HCT116 (cell line): ENCODE measurements at places on chromosomes 7 and 10.

- no peaks in the 10 kb centered on the region for H3K36me3 ChIP-seq
- DNase-seq: no peak
- H3K27me3 ChIP-seq: no peaks in the 10 kb centered on the region
- no peak overlapping the region for H3K27ac ChIP-seq
- no peaks in the 10 kb centered on the region for H3K4me1 ChIP-seq
These were observed 46.1 kb downstream of the PAX2 start for GRCh38 chr10:100791369-100792058.

- no peak overlapping the region for H3K27ac ChIP-seq
- DNase-seq: no peak
- no peaks in the 10 kb centered on the region for H3K27me3 ChIP-seq
- no peaks in the 10 kb centered on the region for H3K36me3 ChIP-seq
These were observed 202.8 kb upstream of the AKR1E2 start for GRCh38 chr10:4623200-4623599.

DNA sequence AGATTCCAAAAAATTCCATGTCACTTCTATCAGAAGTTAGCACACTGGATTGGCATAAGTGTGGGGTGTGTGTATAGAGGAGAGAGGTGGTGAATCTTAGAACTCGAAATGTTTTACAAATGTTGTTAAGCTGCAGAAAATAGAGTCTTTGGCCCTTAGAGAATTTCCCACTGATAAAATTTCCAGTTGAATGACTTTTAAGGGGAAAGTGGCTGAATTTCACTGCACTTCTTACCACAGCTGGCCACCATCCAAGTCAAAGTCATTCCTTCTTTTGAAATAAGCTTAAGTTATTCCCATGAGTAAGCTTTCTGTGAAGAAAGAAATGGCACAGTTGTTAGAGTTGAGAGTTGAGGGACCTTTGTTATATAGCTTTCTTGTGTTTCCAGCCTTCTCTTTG is 13.9 kb downstream of the VCL start:
- H3K27ac ChIP-seq: peak overlapping the region; percentile 25; the same call in 1 of the 2 replicates
- 0 out of 2 replicates have a peak, but pooled peaks cover 3% of the 10 kb centered on the region for H3K36me3 ChIP-seq
- no peak for DNase-seq
- peaks cover 39% of the 10 kb centered on the region for H3K4me1 ChIP-seq

- peaks cover 16% of the 10 kb centered on the region for H3K27me3 ChIP-seq
- no peak overlapping the region for H3K4me3 ChIP-seq
- no peaks in the 10 kb centered on the region for H3K4me1 ChIP-seq
- no peak overlapping the region for H3K27ac ChIP-seq
These were observed 170.3 kb upstream of the FAM171A1 start for GRCh38 chr10:15541376-15541775.

DNA sequence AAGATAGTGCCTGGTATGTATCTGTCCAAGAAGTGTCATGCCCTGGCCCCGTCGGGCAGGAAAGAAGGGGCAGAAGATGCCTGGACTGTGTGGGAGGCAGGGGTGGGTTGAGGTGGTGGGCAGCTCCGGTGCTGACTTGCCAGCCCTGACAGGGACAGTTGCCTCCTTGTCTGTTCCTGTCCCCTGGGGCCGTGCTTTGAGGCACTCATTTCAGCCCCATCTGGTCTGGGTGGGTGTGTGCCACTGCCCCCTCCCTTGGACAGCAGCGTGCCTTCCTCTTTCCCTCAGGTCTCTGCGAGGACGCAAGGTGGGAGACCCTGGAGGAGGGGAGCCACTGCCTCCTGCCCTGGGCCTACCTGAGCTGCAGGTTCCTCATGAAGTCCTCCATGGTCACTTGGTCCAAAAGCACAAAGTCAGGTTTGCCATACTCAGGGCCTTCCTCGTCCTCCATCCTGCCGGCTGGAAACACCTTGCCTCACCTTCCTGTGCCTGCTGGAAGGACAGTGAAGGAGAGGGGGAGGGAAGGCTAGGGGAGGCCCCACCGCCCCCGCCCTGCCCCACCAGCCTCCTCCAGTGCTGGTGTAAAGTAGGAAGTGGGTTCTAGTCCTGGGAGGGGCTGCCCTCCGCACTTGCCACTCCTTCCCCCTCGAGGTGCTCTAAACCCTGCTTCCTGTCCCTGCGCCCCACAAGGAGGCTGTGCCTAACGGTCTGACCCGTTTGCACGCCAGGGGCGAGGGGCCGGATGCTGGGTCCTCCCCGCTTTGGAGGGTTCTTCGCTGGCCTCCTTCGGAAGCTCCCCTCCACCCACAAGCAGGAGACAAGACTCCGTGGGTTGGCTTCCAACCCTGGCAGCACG is at the start of gene MYO1G:
TSS of gene MYO1G (minus strand) at position 505 of the 856 bp plus-strand sequence. CDS start at position 451, 54 bp downstream.
- H3K4me1 ChIP-seq: no peaks in the 10 kb centered on the region
- no peak within 1 kb of the TSS for H3K27ac ChIP-seq
- H3K36me3 ChIP-seq: peaks cover 15% of the 10 kb centered on the region
- no peaks in the 10 kb centered on the region for H3K27me3 ChIP-seq

DNA sequence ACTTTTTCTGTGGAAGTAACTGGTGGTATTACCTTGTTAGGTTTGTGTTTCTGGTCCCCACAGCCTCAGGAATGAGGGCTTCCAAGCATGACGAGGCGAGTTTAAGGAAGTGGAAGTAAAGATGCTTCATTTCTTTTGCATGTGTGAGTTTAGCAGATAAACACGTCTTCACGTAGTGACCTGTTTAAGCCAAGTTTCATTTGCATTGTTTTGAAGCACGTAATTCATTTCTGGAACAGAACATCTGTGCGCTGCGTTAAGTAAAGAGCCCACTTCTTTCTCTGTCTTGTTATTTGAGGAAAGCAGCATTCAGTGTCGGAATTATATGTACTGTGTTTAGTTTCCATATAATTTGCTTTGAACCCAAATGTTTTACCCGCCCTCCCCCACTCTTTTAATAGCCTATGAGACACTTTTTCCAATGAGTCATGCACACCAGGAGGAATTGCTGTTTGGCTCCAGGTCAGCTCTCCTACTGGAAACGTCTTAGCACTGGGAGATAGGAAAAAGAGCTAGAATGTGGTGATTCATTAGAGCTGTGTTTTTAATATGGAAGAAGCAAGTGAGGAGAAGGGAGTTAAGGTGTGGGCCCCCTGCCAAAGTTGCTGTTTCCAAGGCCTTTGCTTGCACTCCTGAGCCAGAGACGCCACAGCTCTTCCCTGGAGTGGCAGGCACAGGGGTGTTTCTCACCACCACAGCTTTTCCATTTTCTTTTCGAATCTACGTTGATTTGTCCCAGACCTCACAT is 36.7 kb downstream of the BTBD16 start:
- peak overlapping the region; percentile 95 for H3K27ac ChIP-seq
- H3K4me3 ChIP-seq: peak overlapping the region; percentile 45
- peak; percentile 97 for DNase-seq
- no peaks in the 10 kb centered on the region for H3K27me3 ChIP-seq
- no peaks in the 10 kb centered on the region for H3K36me3 ChIP-seq
- H3K4me1 ChIP-seq: peaks cover 46% of the 10 kb centered on the region

GRCh38 chr10:69119896-69120295 is 4.1 kb upstream of the VPS26A start:
- DNase-seq: no peak
- H3K4me1 ChIP-seq: no peaks in the 10 kb centered on the region
- H3K27me3 ChIP-seq: no peaks in the 10 kb centered on the region

DNA sequence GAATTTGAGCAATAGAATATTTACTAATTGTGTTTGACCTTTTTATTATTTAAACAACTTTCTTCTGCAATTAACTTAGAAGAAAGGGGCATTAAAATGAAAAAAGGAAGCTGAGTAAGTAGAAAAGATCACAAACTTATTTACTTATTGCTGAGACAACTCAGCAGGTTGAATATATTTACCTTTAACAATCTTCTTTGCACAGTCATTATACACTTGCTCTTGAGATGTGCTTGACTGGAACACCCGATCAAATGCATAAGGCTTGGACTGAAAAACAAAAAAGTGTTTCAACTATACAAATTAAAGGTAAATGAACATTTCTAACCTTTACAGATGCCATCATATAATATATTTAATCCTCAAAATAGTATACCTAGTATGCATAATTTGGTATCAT is 7.9 kb downstream of the KIF5B start:
- H3K4me1 ChIP-seq: no peaks in the 10 kb centered on the region
- no peaks in the 10 kb centered on the region for H3K27me3 ChIP-seq
- H3K4me3 ChIP-seq: no peak overlapping the region
- H3K36me3 ChIP-seq: peaks cover 40% of the 10 kb centered on the region
- DNase-seq: no peak

DNA sequence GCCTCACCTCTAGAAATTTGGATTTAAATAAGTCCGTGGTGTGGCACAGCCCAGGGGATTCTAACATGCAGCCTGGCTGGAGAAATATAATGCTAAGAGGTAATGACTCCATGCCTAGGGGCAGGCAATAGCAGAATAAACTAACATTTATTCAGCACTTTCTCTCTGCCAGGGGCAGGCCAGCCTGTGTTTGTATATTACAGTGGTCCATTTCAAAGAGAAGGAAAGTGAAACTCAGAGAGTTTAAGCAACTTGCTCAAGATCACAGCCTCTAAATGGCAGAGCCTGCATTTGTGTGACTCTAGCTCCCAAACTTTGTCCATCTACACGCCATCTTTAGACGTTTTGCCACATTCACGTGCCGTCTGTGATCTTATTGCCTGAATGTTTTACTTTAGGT is 6.7 kb upstream of the LRRC18 start:
- no peak overlapping the region for H3K27ac ChIP-seq
- no peak for DNase-seq
- H3K4me1 ChIP-seq: no peaks in the 10 kb centered on the region

GRCh38 chr10:93915598-93915997 is 21.8 kb downstream of the SLC35G1 start:
- no peaks in the 10 kb centered on the region for H3K4me1 ChIP-seq
- no peaks in the 10 kb centered on the region for H3K27me3 ChIP-seq
- DNase-seq: no peak
- no peaks in the 10 kb centered on the region for H3K36me3 ChIP-seq
- no peak overlapping the region for H3K4me3 ChIP-seq

GRCh38 chr10:116098411-116099022 is 174.5 kb downstream of the GFRA1 start:
- no peaks in the 10 kb centered on the region for H3K4me1 ChIP-seq
- peaks cover 81% of the 10 kb centered on the region for H3K27me3 ChIP-seq
- H3K36me3 ChIP-seq: no peaks in the 10 kb centered on the region
- no peak overlapping the region for H3K4me3 ChIP-seq
- no peak for DNase-seq

DNA sequence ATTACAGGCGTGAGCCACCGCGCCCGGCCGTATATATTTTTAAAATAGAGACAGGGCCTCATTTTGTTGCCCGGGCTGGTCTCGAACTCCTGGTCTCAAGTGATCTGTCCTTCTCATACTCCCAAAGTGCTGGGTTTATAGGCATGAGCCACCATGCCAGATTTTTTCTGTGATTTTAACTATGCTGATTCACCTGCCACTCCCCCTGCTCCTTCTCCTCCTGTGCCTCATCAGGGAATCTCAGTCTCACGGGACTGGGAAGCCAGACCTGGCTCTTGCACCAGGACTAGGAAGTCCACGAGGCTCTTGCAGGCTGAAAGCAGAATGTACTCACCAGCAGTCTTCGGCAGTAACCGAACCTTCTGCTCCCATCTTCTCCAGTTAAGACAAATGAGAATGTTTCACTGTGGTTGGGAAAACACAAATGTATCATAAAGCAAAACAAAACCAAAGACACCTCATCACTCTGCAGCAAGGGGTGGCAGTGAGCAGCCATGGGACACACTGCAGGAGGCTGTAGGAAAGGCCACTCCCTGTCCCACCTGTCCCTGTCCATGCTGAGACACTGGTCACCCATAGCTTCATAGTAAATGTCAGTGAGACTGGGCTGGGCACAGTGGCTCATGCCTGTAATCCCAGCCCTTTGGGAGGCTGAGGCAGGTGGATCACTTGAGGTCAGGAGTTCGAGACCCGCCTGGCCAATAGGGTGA is 78.7 kb upstream of the MKRN1 start:
- H3K27me3 ChIP-seq: no peaks in the 10 kb centered on the region
- H3K4me1 ChIP-seq: no peaks in the 10 kb centered on the region
- no peak for DNase-seq
- no peaks in the 10 kb centered on the region for H3K36me3 ChIP-seq
- no peak overlapping the region for H3K4me3 ChIP-seq

- H3K36me3 ChIP-seq: peaks cover 59% of the 10 kb centered on the region
- H3K4me1 ChIP-seq: no peaks in the 10 kb centered on the region
- no peak overlapping the region for H3K27ac ChIP-seq
These were observed 120.1 kb downstream of the ARHGAP12 start for GRCh38 chr10:31808258-31809218.

- H3K27me3 ChIP-seq: no peaks in the 10 kb centered on the region
- H3K36me3 ChIP-seq: peaks cover 15% of the 10 kb centered on the region
- DNase-seq: no peak
- H3K4me3 ChIP-seq: no peak overlapping the region
- no peak overlapping the region for H3K27ac ChIP-seq
- no peaks in the 10 kb centered on the region for H3K4me1 ChIP-seq
These were observed 40.1 kb downstream of the TACR2 start for GRCh38 chr10:69376662-69377061.

- no peaks in the 10 kb centered on the region for H3K4me1 ChIP-seq
- DNase-seq: no peak
- no peak overlapping the region for H3K4me3 ChIP-seq
- no peaks in the 10 kb centered on the region for H3K36me3 ChIP-seq
- H3K27ac ChIP-seq: no peak overlapping the region
These were observed 383.5 kb downstream of the POM121L12 start for GRCh38 chr7:53418834-53419482.

DNA sequence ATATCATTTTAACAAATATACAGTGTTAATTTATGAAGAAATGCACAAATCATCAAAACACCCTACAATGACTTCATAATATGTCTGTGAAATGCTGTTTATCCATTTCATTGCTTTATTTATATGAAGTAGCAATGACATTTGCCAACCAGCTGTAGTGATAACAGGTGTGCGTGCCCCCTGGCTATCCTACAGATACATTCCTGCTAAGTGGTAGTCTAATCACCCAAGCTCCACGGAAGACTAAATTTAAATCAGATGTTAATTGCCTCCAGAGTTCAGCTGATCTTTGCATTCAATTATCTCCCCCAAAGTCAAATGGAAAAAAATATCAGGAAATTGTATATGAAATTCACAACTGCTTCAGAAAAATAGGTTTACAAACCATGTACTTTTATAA is 1164.2 kb upstream of the LRRN3 start:
- no peaks in the 10 kb centered on the region for H3K27me3 ChIP-seq
- H3K36me3 ChIP-seq: no peaks in the 10 kb centered on the region
- no peak for DNase-seq
- H3K4me3 ChIP-seq: no peak overlapping the region
- no peak overlapping the region for H3K27ac ChIP-seq

DNA sequence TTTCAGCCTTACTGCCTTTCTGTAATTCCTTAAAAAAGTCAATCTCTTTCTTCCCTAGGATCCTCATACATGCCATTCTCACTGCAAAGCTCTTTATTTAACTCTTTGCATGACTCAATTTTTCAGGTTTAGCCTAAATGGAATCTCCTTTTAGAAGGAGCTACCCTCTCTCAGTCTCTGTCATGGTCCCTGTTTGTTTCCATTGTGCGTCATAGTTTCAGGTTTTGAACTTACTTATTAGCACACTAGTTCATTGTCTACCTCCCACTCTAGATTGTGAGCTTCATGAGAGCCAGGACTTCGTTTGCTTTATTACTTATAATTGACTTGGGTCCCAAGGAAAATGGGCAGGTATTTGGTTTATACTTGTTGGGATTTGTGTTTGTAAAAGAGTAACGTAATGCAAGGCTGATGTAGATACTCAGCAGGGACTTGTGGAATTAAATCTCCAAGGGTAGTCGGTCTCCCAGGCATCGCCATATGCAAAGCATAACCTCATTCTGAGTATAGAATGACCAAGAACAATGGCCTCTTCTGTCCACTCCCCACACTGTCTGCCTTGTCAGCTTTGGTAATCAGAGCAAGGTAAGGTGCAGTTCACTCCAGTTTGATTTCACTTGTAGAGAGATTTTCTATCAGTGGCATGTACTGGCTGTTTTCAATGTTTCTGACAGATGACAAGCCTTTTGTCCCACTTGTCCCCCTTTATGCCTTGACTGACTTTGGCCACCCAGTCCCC is 252.0 kb downstream of the SORCS3 start:
- H3K36me3 ChIP-seq: no peaks in the 10 kb centered on the region
- no peaks in the 10 kb centered on the region for H3K4me1 ChIP-seq
- no peak overlapping the region for H3K4me3 ChIP-seq
